Dorsolateral prefrontal cortex (tissue), 122 donors: ENCODE measurements at places on chromosomes 5 and 9.

GRCh38 chr9:98415782-98416181 is 160.3 kb upstream of the TBC1D2 start:
- DNase-seq = no peak

DNA sequence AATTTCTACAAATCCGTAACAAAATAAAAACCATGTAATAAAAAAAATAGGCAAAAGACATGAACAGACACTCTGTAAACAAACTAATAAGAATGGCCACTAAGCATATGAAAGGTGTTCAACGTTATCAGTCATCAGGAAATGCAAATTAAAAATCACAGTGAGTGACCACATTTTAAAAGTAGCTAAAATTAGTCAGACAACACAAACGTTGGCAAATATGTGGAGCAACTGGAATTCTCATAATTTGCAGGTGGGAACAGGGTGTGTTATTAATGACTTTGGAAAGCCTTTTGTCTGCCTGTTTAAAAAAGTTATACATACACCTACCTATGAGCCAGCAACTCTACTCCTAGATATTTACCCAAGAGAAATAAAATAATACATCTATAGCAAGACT is 164.4 kb downstream of the RMI1 start:
- DNase-seq = no peak

DNA sequence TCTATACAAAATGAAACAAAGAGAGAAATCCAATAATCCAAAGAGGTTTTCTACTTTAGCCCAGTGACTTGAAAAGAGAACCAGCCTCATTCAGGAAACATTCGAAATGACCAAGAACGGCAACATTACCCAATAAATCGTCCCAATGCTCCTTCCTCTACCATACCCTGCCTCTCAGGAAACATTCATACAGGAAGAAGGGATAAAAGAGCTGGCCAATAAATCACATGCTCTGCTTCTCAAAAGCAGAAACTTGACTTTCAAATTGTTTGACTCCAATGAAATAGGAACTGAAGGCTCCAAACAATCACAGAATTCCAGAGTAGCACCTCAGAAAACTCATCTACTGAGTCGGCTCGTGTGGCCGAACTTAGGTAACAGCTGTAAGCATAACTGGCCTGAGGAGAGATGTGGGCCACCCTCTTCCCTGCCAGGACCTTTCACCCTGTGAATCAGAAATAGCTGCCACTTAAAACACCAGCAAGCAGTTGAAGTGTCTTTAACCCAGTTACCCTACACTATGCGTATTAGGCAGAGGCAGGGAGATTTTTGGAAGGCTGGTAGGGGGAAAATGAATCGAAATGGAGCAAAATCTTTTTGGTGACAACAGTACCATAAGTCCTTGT is 14.6 kb downstream of the ARL15 start:
- no peak for DNase-seq

DNA sequence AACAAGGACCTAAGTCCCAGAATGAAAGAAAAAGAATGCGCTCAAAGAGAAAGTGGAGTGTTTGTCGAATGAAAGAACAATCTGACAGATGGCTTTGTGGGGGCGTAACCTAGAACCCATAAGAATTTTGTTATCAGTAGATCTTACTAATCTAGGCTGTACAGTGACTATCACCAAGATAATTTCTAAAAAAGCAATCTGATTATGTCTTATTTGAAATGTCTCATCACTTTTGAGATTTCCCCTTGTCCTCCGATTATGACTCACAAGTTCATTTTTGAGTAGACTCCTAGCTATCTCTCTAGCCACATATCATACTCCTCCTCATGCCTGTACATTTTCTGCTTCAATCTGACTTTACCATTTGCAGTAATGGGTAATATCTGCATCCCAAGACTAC is 135.6 kb upstream of the SMARCA2 start:
- DNase-seq = no peak

GRCh38 chr5:173888473-173889131 is 453 bp downstream of the CPEB4 start:
- DNase-seq = peak; percentile 59

GRCh38 chr5:132385326-132386105 is 16.0 kb downstream of the SLC22A5 start:
- DNase-seq = peak; percentile 71

DNA sequence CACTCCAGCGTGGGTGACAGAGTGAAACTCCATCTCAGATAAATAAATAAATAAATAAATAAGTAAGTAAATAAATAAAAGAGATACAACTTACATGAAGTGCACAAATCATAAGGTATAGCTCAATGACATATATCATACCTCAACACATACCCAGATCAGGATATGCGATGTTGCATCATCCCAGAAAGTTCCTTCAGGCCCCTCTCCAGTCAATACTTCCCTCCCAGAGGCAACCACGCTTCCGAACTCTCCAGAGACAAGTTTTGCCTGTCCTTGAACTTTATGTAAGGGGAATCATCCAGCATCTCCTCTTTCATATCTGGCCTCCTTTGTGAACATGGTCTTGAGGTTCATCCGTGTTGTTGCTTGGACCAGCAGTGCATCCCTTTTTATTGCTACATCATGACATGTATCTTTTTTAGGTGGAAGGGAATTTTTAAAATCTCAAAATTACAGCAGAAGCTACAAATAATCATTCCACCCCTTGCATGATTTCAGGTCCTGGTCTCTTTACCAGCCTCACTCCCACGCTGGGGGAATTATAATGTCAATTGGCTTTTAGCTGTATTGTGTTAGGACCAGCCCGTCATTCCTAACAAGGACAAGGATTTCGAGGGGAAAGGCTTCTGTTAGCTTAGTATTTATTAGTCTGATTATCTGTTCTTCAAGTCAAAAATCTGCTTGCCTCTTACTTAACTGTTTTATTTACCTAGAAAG is 32.9 kb upstream of the AOPEP start:
- DNase-seq = no peak

- DNase-seq = no peak
Observed at GRCh38 chr5:134517553-134517952, 7.9 kb upstream of the JADE2 start.

GRCh38 chr9:134265078-134265477 is 61.2 kb upstream of the RXRA start:
- no peak for DNase-seq

GRCh38 chr9:1637401-1637800 is 377.7 kb upstream of the SMARCA2 start:
- no peak for DNase-seq

- no peak for DNase-seq
Observed at GRCh38 chr5:97752871-97753270, 569.8 kb upstream of the RIOK2 start.

- no peak for DNase-seq
Observed at GRCh38 chr9:97966493-97966892, 16.6 kb upstream of the ANP32B start.

DNA sequence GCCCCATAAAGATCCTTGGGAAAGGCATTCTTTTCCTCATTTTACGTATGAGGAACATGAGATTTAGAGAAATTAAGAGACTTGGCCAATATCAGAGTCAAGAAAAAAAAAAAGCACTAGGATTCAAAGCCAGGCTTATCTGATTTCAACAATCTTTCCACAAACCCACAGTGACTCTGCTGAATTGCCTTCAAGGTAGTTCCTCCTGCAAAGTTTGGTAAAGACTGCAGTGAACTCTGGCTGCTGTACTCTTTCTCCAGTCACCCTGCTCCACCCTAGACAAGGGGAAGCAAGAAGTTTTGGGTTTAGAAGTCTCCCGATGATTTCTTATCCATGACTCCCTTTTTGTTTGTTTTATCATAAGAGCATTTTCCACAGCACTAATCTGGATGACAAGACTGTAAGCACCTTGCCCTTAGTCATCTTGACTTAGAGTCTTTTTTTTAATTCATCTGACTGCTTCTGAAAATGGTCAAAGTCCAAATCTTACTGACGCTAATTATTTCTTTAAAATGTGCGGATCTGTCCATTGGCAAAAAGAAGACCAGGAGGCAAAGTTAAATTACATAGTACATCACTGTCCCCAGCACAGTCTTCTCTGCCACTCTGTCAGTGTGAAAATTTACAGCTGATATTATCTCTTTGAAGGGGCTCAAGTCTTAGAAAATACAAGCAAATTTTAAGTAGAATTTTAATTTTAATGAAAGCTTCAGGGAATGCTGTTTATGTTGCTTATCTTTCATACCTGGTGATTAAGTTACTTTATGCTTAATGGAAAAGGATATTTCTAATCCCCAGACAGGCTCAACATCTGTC is 180.1 kb downstream of the TTLL11 start:
- DNase-seq = no peak

- DNase-seq = no peak
Observed at GRCh38 chr5:1387876-1388275, 43.0 kb upstream of the CLPTM1L start.

DNA sequence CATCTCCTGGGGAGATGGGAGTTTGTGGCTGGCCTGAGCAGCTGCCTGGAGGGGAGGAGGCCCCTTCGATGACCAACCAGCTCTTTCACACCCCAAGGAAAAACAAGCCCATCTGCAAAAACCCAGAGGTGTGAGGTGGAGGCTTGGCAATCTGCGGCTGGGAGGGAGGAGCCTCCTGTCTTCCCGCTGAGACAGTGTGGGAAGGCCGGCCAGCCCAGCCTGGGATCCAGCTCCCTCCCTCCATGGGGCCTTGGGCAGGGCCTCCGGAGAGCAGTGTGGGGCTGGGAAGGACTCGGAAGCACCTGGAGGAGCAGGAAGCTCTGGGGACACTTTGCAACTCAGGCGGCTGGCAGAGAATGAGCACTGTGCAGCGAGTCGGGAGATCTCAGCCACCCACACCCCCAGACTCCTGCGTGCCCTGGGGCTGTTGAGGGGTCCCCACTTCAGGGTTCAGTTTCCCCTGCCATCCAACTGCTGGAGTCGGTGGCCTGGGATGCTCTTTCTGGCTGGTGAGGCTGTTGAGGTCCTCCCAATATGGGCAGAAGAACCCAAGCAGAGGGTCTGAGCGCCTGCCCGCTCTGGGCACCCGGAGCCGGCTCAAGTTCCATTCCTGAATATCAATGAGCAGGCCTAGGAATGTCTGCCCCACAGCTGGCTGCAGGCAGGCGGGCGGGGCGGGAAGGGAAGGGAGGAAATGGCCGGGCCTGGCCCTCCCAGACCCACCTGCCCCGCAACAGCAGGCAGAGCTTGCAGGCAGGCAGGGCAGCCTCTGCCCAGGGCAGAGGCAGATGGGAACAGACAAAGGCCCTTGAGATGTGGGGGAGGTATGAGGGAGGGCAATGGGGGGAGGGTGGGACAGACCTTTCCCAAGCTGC is 101.1 kb downstream of the FGF18 start:
- DNase-seq = no peak

DNA sequence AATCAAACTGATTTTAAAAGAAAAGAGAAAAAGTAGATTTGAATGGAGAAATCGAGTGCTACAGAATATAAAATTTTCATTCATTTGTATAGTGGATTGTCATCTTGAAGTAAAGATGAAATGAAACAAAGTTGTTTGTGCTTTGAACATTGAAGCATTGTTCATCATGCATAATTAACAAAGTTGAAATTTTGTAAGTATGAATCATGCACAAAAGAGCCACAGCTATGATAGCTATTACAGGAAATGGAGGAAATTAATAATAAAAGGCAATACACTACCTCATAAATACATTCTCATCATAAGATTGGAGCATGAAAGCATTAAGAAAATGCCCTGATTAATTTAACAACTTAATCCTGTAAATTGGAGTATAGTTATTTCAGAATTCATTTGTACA is 153.4 kb upstream of the TLX3 start:
- no peak for DNase-seq

DNA sequence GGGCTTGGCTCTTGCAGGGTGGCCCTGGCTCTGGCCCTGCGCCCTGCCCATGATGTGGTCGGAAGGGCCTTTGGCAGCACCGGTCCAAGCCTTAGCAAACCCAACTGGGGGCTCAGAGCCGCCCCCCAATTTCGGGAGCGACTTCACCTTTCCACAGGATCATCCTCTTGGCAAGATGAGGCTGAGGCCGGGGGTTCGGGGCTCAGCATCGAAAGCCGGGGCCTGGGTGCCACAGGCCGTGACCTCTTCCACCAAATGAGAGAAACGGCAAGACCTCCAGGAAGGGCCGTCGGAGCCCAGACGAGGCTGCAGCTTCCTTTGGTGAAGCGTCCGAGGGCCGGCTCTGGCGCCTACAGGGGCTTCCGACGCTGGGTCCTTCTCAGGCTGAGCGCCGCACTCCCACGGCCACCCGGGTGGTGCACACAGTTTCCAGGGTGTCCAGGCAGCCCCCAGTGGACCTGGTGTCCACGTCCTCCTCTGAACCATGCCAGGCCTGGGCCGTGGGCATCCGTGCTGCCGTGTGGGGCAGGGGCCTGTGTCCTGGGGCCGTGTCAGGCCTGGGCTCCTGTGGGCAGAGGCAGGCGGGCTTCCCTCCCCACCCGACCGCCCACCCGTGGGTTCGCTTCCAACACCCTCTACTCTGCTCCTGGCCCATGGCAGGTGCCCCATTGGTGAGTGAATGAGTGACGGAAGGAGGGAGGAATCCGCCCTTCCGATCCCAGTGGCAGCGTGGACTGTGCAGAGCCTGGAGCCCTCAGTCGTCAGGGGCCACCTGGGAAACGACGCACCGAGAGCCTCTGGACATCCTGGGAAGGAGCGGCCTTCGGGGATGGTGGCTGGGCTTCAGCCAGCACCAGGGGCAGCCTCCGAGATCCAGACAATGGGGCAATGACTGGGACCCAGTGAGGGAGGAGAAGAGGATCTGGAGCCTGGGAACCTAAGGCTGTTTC is 5.2 kb upstream of the AGPAT2 start:
- DNase-seq = no peak

GRCh38 chr5:540071-540905 is 16.0 kb upstream of the SLC9A3 start:
- DNase-seq = no peak

- DNase-seq = no peak
Observed at GRCh38 chr5:31401691-31402090, 130.2 kb downstream of the DROSHA start.

DNA sequence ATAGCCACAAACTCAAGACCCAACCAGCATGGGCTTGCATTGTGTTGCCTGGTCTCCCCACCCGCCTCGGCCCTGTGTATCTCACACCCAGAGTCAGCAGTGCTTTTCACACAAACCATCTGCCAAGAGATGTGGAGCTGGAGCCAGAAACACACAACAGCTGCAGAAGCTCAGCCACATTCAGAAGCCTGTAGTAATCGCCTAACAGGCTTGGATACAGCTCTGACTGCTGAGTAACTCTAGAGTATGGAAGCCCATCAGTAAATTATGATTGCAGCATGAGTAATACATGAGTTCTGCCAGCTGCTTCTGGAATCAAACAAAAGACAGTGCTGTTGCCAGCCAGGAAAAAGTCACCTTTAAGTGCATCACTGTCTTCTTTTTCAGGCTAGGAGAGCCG is 16.0 kb downstream of the TEK start:
- DNase-seq = no peak
